ENCODE measurements at places on chromosomes 1 and 21. TPM values are rescaled to one million over a fixed set of nuclear protein-coding genes. Genes with fewer than 3 reads are reported as not detected.

The SLC1A7 gene
- 4.5 TPM for total RNA-seq

The SETD4 gene
- 11.9 TPM for total RNA-seq

The LORICRIN gene
- total RNA-seq = not detected

The FAM72D gene
- total RNA-seq = 1.4 TPM

The SEC16B gene
- total RNA-seq = 0.82 TPM

The MNDA gene
- total RNA-seq = not detected

The LMX1A gene
- not detected for total RNA-seq

The CD53 gene
- total RNA-seq = not detected

The AIRE gene
- not detected for total RNA-seq

The HPCAL4 gene
- total RNA-seq = 0.06 TPM

The CACNA1S gene
- not detected for total RNA-seq

The C8B gene
- total RNA-seq = not detected

The GALE gene
- 55.4 TPM for total RNA-seq

DNA sequence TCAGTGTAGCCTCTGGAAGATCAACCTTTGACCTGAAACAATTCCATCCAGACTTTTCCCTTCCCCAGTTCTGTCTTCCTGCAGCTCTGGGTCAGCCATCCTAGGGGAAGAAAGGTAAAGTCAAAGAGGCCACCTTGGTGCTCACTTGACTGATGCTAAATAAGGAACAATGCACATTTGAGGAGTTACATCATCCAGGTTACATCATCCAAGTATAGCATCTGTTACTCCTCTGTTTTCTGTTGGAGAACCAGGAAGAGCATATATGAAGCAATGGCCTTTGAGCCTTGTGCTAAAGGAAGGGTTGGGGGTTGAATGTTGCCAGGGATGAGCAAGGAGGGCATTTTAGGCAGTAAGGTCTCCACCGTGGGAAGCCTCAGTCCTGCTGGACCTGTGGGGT lies 3.1 kb upstream of the DSCAM start:
- no peak for DNase-seq
- no peak overlapping the region for H3K4me3 ChIP-seq
- H3K36me3 ChIP-seq = no peaks in the 10 kb centered on the region
- no peak overlapping the region for H3K27ac ChIP-seq

DNA sequence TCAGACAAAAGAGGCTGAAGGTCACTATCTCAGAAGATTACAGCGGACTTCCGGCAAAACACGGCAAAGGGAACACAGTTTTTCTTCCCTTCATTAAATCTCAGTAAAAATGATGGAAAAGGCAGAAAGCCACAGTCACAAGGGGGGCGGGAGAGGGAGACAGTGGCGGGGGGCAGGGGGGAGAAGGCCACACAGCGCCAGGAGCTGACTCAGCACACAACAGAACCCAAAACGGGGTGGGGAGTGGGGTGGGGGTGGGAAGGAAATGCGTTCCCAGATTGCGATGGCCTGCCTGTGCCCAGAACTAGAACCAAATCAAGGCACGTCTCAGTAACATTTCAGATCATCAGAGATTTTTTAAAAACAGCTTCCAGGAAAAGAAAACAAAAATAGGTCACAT lies 13.4 kb downstream of the CFAP74 start:
- no peak overlapping the region for H3K27ac ChIP-seq
- no peaks in the 10 kb centered on the region for H3K36me3 ChIP-seq
- no peaks in the 10 kb centered on the region for H3K4me1 ChIP-seq

DNA sequence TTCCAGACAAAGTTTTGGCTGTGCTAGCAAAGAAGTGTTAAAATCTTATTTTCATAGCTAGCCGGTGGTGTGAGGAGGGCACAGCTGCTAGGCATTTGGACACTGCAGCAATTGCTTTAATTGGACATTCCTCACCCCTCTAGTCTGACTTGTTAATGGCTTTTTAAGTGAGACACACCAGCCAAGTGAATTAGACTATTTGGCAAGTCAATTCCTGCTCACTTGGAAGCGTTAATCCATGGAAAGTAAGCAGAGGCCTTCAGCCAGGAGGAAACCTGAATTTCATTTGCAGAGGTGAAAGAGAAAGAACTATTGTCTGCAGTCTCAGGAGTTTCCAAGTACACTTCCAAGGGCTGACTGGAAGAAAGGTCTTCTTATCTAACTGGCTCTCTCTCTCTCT lies 175.7 kb downstream of the ST6GALNAC3 start:
- peaks cover 17% of the 10 kb centered on the region for H3K4me1 ChIP-seq
- H3K36me3 ChIP-seq = no peaks in the 10 kb centered on the region
- H3K27ac ChIP-seq = no peak overlapping the region
- no peaks in the 10 kb centered on the region for H3K27me3 ChIP-seq
- no peak overlapping the region for H3K4me3 ChIP-seq

- DNase-seq = no peak
- H3K36me3 ChIP-seq = no peaks in the 10 kb centered on the region
- no peaks in the 10 kb centered on the region for H3K27me3 ChIP-seq
- no peak overlapping the region for H3K4me3 ChIP-seq
- H3K4me1 ChIP-seq = no peaks in the 10 kb centered on the region
These were observed 625.3 kb downstream of the KIF26B start for GRCh38 chr1:245779797-245780755.

DNA sequence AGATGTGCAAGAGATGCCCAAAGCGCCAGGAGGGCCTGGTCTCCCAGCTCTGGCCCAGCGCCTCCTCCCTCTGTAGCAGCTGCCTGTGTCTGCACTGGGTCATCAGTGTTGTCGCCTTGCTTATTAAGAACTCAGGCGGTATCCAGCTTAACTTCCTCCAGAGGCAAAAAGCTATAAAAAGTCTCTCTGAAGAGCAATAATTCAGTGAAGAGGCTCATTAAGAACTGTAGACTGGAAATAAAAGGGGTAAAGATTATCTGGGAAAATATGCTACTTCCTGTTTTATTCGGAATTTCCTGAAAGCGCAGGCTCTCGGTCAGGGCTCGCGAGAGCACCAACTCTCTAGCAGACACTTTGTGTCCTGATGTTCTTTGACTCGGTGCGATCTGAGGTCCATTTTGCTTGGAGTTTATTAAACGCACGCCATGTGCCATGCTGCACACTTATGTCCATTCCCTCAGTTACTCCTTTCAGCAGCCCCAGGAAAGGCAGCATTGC lies 70.4 kb downstream of the MRPS6 start:
- H3K27me3 ChIP-seq = no peaks in the 10 kb centered on the region
- peaks cover 11% of the 10 kb centered on the region for H3K4me1 ChIP-seq
- no peak overlapping the region for H3K4me3 ChIP-seq
- H3K36me3 ChIP-seq = peaks cover 33% of the 10 kb centered on the region

DNA sequence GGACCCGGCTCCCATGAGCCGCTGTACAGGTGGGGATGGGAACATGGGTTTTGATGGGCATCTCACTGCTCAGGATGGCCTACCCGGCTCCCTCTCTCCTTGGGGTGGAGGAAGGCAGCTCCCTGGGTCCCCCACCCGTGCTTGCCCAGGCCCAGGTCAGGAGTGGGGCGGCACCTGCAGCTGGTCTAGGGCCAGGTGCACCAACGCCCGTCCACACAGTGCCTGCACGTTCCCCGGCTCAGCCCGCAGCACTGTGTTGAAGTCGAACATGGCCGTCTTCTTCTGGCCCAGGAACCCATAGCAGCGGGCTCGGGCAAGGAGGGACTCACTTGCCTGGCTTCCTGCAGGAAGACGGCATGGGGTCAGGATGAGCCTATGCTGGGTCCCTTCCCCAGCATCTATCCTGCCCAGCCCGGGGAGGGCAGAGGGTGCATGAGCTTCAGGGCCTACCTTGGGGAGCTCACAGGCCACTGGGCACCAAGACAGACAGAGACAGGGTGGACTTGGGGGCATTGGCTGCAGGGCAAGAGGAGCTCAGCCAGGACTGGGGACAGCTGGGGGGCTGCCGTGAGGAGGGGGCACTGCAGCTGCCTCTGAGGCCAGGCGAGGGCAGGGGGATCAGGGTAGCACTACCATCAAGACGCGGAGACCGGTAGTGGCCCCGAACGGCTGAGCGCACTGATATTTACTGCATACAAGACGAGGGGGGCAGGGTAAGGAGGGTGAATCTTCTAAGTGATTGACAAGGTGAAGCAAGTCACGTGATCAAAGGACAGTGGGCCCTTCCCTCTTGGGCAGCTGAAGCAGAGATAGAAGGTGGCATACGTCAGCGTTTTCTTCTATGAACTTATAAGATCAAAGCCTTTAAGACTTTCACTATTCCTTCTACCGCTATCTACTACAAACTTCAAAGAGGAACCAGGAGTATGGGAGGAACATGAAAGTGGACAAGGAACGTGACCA lies 17.8 kb downstream of the TTC34 start:
- H3K36me3 ChIP-seq = no peaks in the 10 kb centered on the region
- H3K4me1 ChIP-seq = no peaks in the 10 kb centered on the region
- H3K27me3 ChIP-seq = no peaks in the 10 kb centered on the region
- no peak overlapping the region for H3K4me3 ChIP-seq
- no peak for DNase-seq
- no peak overlapping the region for H3K27ac ChIP-seq

- H3K4me3 ChIP-seq = no peak overlapping the region
- H3K4me1 ChIP-seq = no peaks in the 10 kb centered on the region
- H3K36me3 ChIP-seq = no peaks in the 10 kb centered on the region
- H3K27ac ChIP-seq = no peak overlapping the region
These were observed 167.3 kb upstream of the ZNF644 start for GRCh38 chr1:91189096-91189495.

GRCh38 chr1:21205416-21205815 lies 28.7 kb upstream of the EIF4G3 start:
- peaks cover 4% of the 10 kb centered on the region for H3K4me1 ChIP-seq
- no peak for DNase-seq
- H3K4me3 ChIP-seq = no peak overlapping the region
- no peak overlapping the region for H3K27ac ChIP-seq

DNA sequence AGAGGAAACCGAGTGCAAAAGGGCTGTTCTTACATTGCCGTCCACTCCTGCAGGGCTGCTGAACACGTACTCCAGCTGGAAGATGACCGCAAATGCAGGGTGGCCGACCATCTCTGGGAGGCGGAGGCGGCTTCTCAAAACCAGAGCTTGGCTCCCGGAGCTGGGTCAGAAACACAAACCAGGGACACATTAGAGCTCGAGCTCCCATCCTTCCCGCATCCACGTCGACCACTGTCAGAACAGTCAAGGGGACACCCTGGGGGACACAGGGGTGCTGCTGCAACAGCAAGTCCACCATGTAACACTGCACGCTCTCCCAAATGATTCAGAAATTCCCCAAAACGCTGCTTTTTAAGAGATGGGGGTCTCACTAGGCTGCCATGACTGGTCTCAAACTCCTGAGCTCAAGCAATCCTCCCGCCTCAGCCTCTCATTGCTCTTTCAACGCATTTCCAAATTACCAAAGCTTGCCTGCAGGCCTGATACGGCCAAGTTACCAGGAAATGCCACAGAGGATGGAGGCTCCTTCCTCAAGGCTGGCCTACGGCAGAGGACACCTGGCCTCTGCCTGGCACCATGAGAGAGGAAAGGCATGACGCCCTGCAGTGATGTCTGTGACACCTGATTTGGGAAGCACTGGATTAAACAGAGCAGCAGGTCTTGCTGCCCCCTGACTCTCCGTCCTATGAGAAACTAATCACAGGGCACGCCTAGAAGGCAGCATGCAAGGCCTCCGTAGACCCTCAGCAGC lies 45.0 kb downstream of the NPHP4 start:
- no peak overlapping the region for H3K4me3 ChIP-seq
- H3K27me3 ChIP-seq = no peaks in the 10 kb centered on the region
- H3K4me1 ChIP-seq = no peaks in the 10 kb centered on the region
- DNase-seq = peak; percentile 36
- peaks cover 2% of the 10 kb centered on the region for H3K36me3 ChIP-seq

GRCh38 chr21:42781150-42781970 lies 98.0 kb downstream of the WDR4 start:
- peaks cover 3% of the 10 kb centered on the region for H3K4me1 ChIP-seq
- DNase-seq = no peak
- no peak overlapping the region for H3K4me3 ChIP-seq
- peaks cover 52% of the 10 kb centered on the region for H3K27me3 ChIP-seq

DNA sequence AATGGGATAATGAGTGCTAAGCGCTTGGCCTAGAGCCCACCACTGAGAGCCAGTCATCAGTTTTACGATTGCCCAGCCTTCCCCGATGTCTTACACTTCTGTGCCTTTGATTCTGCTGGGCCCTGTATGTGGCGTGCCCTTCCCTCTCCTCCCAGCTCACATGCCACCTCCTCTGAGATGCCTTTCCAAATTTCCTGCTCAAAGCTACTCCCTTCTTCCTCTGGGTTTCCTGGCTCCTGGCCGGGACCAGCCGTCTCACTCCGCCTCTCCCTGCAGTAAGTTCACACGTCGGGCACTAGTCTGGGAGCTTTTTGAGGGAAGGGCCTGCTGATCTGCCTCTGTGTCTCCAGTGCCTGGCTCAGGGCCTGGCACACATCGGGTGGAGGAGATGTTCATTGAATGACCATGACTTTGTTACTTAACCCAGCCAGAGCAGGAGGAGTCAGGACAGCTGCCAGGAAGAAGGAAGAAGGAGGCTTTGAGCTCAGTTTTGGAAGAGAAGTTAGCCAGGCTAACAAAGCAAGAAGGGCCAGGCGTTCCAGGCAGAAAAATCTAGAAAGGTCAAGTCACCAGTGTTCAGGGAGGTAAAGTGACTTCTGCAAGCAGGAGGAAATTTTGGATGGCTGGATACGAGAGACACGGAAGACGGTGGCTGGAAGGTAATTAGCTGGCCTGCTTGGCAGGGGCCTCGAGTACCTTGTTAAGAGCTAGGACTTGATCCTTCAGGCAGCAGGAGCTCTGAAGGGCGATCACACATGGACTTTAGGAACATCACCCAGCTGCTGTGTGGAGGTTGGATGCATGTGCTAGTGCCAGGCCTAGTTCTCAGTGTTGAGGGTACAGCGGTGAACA lies 63.6 kb downstream of the EPHB2 start:
- no peak for DNase-seq
- H3K4me3 ChIP-seq = no peak overlapping the region
- no peaks in the 10 kb centered on the region for H3K36me3 ChIP-seq
- no peak overlapping the region for H3K27ac ChIP-seq

GRCh38 chr1:52658795-52659194 lies 25.8 kb downstream of the SHISAL2A start:
- DNase-seq = no peak
- H3K36me3 ChIP-seq = no peaks in the 10 kb centered on the region
- peaks cover 55% of the 10 kb centered on the region for H3K4me1 ChIP-seq

DNA sequence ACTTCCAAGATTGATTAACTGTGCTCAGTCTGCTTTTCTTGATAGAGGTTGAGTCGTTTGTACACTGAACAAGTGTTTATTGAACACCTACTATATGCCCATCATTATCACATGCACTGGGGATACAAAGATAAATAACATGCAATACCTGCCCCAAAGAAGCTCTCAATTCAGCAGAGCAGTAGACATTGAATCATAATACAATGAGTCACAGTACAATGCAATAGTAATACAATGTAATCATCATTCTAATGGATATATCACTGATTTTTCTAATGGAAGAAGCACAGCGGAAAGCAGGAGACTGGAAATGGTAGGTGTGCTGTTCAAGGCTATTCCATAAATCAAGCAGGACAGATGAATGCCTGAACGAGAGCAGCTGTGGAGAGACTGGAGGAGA lies 3.7 kb upstream of the SEC16B start:
- peaks cover 35% of the 10 kb centered on the region for H3K4me1 ChIP-seq
- no peaks in the 10 kb centered on the region for H3K27me3 ChIP-seq
- no peak overlapping the region for H3K4me3 ChIP-seq

GRCh38 chr21:34023691-34024373 lies 49.5 kb upstream of the MRPS6 start:
- no peak overlapping the region for H3K27ac ChIP-seq
- peaks cover 42% of the 10 kb centered on the region for H3K4me1 ChIP-seq
- no peak for DNase-seq
- no peaks in the 10 kb centered on the region for H3K27me3 ChIP-seq

- DNase-seq = no peak
- no peak overlapping the region for H3K4me3 ChIP-seq
- no peak overlapping the region for H3K27ac ChIP-seq
- no peaks in the 10 kb centered on the region for H3K27me3 ChIP-seq
- H3K4me1 ChIP-seq = no peaks in the 10 kb centered on the region
These were observed 18.4 kb upstream of the CLSTN1 start for GRCh38 chr1:9842073-9842711.
